ENCODE measurements at places on chromosomes 6 and 20.

DNA sequence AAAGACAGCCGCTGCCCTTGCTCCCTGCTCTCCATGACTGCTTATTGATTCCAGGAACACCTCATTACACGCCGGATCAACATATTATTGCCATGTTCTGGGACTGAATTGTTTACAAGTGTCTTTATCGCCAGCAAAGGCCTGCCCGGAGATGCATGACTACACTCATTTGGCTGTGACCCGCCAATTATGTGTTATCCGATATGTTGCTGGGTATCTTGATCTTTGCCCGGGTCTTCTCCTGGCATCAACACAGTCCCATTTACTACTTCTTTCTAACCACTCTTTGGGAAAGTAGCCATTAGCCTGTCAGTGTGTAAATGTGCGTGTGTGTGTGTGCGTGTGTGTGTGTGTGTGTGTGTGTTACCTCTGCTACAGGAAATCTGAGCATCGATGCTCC, 15.4 kb downstream of the LINC00237 start:
- peak; percentile 67 for DNase-seq

GRCh38 chr6:127937102-127937501, 36.2 kb upstream of the THEMIS start:
- no peak for DNase-seq

GRCh38 chr20:48414786-48415185, 413.0 kb downstream of the PREX1 start:
- no peak for DNase-seq

GRCh38 chr6:129921169-129921817, 60.2 kb upstream of the TMEM244 start:
- DNase-seq, result no peak

GRCh38 chr6:26363882-26364701, 906 bp upstream of the BTN3A2 start:
- DNase-seq, result peak; percentile 40

- no peak for DNase-seq
Observed at GRCh38 chr20:62581806-62582205, 60.5 kb upstream of the SLCO4A1 start.

DNA sequence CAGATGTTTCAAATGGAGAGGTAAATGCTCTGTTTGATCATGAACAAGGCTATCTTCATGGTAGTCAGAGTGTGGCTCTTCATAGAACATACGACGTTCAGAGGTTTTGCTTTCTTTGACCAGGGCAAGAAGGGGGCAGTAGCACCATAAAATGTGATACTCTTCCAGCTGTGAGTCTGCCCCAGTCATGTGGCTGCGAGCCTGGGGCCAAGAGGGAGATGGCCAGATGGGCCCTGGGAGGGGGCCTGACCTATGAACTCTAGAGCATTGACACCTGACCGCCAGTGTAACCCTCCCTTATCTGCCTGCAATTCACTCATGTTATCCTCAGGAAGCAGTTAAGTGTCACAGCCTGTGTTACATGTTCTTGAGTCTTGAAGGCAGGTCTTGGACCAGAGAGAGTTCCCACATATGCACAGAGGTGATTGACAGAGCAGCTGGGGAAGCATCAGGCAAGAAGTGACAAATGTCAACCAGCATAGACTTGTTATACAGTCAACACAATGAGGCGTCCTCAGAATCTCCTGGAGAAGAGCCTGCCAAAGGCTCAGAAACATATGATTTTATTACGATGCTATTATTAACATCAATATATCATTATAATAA, 55.0 kb downstream of the SCML4 start:
- no peak for DNase-seq

- DNase-seq, result no peak
Observed at GRCh38 chr20:53898556-53898931, 171.8 kb downstream of the BCAS1 start.

DNA sequence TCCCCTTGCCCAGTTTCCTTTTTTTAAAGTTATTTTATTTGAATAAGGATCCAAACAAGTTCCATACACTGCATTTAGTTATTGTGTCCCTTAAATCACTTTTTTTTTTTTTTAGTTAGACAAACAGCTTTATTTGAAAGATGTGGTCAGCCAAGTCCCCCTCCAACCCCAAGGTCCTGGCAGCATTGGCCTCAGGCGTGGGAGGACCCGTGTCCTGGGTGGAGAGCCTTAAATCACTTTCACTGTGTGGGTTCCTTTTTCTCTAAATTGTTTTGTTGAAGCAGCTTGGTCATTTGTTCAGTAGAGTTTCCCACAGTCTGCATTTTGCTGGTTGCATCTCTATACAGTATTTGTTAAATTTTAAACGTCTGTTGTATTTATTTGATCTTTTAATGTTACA, 5.2 kb upstream of the TBCC start:
- DNase-seq, result no peak

- no peak for DNase-seq
Observed at GRCh38 chr6:107421696-107422256, 37.6 kb downstream of the PDSS2 start.

DNA sequence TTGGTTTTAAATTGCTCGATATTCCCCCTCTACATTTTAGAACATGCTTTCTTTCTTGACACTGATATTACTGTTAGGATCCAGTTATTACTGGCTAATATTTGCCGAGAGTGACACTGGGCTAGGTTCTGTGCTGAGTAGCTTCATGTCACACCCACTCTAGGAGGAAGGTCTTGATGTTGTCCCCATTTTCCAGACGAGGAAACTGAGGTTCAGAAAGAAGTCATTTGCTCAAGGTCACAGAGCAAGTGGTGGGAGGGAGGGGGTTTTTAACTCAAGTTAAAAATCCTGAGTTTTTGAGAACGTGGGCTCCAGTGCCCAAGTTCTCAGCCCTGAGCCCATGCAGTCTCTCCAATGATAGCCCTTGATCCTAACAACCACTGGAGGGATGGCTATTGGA, 18.9 kb downstream of the TGM2 start:
- no peak for DNase-seq

DNA sequence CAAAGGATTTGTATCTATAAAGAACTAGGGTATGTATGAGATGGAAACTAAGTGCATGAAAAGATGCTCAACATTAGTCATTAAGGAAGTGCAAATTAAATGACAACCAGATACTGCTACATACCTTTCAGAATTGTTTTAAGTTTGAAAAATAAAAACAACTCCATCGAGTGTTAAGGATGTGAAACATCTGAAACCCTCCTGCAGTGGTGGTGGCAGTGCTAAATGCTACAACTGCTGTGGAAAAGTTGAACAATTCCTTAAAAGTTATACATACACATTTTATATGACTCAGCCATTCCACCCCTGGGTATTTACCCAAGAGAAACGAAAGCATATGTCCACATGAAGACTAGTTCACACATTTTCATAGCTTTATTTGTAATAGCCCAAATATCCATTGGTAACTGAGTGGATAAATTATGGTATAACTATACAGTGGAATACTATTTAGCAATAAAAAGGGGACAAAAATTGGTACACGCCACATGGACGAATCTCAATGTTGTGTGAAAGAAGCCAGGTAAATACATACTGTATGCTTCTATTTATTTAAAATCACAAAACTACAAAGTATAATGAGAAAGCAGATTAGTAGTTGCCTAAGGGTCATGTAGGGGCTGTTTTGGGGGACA, 10.6 kb downstream of the ARMH2 start:
- DNase-seq, result no peak

- DNase-seq, result no peak
Observed at GRCh38 chr6:107491760-107492660, 2.1 kb downstream of the SOBP start.

DNA sequence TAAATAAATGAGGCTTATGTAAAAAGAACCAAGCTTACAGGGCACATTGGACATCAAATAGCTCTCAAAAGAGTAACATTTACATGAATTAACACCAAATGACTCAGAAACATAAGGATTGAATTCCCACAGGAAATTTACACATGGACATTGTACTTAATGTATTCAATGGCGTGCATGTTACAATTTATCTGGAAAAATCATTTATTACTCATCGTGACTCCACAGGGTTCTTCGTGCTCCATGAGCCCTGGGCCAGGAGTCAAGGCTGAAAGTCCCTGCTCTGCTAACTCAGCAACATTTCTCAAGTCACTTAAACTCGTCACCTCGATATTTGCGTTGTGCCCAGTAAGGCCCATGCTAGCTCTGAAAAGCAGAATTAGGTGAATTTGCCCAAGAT, 158.5 kb downstream of the PHACTR1 start:
- no peak for DNase-seq

GRCh38 chr6:120077489-120077888, 727.9 kb upstream of the MAN1A1 start:
- DNase-seq, result no peak

DNA sequence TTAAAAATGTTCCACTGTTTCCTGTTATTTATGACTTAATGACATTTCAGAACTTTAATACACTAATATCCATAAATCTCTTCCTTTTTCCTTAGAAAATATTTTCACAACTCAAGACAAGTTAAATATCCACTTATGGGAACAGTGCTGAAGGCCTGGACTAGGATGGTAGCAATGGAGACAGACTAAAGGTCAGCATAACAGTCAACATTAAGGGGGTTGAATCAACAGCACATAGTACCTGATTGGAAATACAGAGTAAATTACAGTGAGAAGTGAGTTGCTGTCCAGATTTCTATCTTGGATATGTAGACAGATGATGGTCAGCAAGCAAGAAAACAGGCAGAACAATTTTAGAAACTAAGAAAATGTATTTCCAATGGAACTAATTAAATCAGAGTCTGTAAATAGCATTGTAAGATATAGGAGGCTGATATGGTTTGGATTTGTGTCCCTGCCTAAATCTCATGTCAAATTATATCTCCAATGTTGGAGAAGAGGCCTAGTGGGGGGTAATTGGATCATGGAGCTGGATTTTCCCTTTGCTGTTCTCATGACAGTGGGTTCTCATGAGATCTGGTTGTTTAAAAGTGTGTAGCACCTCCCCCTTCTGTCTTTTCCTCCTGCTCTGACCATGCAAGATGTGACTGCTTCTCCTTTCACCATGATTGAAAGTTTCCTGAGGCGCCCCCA, 682.7 kb downstream of the MAFB start:
- no peak for DNase-seq

DNA sequence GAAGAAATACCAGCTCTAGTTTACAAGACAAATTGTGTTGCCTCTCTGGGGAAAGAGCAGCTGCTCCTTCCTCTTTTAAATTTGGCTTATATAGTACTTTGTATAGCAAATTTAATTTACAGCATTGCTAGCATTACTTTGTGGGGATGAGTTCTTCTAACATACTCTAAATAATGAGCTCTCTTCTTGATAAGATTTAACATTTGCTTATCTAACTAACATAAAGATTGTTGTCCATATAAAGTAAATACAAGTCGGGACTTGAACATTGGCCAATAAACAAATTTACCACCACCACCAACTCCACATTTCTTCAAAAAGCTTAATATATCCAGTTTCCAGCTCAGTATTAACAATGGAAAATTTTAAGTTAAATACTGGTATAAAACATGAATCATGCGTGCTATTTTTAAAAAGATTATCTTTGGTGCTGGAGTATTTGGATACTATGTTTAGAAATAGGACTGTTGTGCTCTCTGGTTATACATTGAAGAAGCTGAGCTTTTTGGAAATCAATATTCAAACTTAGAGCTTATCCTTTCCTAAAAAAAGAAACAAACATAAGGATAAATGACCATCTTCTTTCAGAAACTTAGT, 1146.9 kb upstream of the GJE1 start:
- no peak for DNase-seq

DNA sequence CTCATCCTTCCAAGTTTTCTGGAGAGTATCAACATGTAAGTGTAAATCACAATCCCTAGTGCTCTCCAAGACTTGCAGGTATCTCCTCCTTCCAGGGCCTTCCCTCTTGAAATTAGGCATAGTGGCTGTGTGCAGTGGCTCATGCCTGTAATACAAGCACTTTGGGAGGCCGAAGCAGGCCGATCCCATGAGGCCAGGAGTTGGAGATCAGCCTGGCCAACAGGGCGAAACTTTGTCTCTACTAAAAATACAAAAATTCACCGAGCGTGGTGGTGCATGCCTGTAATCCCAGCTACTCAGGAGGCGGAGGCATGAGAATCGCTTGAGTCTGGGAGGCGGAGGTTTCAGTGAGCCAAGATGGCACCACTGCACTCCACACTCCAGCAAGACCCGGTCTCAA, 9.4 kb upstream of the ANGPT4 start:
- DNase-seq, result no peak

DNA sequence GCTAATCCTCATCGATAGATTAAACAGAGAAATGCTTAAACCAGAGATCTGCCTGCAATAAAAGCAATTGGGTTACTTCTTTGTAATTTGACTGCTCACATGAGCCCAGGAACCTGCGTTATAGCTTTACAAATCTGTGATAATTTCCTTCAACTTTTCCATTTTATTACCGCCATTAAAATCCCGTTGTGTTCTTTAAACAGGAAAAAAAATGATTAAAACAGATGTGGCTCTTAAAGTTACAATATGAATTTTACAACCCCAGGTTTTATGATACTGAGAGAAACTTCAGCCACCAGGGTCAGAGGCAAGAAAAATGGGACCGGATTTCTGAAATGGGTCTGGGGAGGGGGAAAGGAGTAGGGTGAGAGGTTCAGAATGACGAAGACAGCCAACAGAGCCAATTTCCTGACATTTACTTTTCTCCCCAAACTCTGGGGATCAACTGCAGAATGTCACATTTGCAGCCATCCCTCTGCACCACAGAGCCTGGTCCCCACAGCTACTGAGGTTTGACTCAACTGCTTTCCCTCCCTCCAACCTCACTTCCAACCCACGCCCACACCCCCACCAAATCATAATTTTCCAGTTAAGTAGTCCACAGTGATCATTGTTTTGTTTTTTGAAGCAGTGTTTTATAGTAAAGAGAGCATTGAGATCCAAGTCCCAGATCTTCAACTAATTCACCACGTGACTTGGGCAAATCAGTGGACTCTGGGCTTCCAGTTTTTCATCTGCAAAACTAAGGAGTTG, 77.6 kb upstream of the EYA2 start:
- DNase-seq, result no peak

DNA sequence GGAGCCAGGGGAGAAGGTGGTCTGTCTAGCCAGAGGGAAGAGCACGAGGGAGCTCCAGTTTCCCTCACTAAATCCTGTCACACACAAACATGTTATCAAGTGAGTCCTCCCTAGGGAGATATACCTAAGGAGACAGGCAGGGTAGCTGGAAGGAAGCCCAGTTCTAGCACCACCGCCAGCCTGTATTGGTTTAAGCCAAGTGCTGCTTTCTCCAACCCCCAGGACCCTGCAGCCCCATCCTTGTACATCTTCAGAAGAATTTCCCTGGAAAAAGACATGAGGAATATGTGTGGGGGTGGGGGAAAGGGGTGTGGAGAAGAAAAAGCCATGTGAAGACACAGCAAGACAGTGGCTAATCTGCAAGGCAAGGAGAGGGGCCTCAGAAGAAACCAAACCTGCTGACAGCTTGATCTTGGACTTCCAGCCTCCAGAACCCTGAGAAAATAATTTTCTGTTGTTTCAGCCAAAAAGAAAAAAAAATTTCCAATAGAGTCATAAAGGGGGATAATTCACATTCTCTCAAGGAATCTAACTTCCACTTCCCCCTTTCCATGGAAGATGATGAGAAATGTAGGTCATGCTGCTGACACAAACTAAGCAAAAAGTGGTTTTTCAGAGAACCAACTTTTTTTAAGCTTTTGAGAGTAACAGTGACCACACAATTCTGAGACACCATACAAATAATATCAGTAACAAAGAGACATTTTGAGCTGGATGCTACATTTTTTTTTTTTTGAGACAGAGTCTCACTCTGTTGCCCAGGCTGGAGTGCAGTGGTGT, 103.2 kb upstream of the PRDM1 start:
- DNase-seq, result no peak

- DNase-seq, result no peak
Observed at GRCh38 chr6:130945401-130945919, 117.6 kb downstream of the EPB41L2 start.
